ENCODE measurements at places on chromosomes 11 and 22.

DNA sequence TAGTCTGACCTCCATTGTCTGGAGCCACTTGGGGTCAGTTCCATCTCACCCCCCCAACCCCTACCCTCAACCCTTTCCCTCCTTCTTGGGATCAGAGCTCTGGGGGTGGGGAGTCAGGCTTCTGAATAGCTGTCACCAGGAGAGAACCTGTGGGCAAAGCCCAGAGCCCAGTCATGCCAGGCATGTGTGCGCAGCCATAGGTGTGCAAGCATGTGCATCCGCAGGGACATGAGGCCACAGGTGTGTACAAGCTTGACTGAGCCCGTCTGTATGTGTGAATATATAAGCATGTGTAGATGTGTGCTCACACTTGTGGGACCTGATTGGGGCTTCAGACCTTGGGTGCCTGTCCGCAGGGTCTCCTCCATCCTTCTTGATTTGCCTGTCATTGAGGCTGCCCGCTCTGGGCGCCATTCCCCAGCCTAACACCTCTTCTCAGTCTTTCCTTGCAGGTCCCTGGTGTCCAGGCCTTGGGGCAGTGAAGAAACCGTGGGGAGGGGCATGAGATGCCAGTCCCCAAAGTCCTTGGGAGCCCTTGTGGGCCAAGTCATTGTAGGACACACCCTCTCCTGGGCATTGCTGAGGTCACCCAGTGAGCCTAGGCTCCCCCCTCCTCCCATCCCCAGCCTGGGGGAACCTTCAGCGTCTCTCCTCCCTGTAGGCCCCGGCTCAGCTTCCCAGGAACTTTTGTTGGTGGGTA lies 9.0 kb downstream of the ATG16L2 start:
- no peak for DNase-seq

GRCh38 chr11:64185693-64186491 lies at the start of gene STIP1:
STIP1 (plus strand) TSS chr11:64186171; CDS start chr11:64186262, 91 bp downstream.
- peak; percentile 100 for DNase-seq

- DNase-seq: no peak
Observed at GRCh38 chr11:36162006-36162882, 127.0 kb downstream of the COMMD9 start.

DNA sequence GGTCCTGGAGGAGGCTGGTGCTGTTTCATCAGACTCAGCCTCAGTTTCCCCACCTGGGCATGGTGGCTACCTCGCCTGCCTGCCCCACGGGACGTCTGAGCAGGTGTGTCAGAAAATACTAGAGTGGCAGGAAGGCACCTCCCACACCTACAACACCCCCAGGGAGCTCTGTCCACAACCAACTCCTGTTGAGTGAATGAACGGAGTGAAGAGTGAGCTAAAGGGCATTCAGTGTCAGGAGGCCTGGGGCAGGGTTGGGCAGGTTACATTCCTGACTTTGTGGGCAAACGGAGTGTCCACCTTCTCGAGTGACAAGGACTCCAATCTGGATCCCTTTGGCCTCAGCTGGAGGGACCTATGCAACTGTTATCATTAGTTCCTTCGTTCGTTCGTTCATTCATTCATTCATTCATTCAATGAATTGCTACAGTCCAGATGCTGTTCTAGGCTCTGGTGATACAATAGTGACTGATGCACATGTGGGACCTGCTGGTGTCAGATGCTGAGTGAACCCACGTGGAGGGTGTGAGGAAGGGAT lies 195.2 kb downstream of the CTTN start:
- DNase-seq: no peak

DNA sequence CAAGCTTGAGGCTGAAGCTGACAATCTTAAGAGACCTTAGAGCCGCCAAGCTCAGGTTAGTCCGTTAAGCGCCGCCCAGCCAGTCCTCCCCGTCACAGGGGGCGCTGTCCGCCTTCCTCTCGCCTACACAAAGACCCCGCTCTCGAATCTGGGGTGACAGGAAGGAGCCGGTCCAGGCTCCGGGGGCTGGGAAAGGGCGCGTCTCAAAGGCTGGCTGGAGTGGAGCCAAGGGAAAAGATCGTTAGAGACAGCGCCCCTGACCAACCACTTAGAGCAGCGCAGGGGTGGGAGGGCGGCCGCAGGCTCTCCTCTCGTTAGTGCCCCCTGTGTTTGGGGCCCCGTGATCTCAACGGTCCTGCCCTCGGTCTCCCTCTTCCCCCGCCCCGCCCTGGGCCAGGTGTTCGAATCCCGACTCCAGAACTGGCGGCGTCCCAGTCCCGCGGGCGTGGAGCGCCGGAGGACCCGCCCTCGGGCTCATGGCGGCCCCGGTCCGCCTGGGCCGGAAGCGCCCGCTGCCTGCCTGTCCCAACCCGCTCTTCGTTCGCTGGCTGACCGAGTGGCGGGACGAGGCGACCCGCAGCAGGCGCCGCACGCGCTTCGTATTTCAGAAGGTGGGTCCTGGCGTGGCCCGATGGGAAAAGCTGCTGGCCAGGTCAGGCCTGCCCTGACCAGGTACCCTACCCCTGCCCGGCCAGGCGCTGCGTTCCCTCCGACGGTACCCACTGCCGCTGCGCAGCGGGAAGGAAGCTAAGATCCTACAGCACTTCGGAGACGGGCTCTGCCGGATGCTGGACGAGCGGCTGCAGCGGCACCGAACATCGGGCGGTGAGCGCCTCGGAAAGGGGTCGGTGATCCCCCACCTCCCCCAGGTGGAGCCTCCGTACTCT lies at the start of gene MUS81:
TSS of gene MUS81 (plus strand) at position 156 of the 887 bp plus-strand sequence. CDS start at position 477, 321 bp downstream.
- DNase-seq: peak; percentile 94

DNA sequence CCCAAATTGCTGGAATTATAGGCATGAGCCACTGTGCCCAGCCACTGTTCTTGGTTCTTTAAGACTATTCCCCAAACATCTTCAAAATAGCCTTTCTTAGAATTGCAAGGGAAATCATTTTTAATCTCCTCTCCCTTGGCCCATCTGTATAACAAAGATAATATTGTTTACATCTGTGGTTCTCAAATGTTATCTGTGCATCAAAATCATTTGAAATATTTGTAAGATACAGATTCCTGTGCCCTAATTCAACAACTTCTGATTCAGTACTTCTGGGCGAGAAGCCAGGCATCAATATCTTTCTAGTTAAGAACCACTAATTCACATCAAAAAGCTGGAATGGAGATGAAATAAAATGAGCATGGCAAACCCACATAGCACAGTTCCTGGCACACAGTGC lies 83.0 kb downstream of the TMPRSS5 start:
- DNase-seq: no peak

DNA sequence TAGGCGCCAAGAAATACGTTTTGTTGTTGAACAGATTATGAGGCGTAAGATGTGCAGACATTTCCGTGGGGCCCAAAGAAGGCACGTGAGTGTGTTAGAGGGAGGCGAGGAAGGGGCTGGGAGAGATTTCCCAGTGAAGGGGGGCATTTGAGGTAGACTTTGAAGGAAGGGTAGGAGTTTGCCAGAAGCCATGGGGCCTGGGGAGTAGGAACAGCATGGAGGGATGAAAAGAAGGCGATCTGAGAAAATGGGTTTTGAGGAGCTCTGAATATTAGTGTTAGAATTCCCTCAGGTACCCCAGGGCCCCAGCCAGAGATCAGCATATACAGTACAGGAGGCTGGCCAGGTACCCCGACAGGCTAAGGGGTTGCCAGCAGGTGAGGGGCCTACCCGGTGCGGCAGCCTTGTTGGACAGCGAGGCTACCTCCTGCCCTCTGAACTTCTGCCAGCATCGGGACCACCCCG lies 414 bp upstream of the MIEF1 start:
- no peak for DNase-seq

GRCh38 chr11:43245466-43245865 lies 66.3 kb upstream of the API5 start:
- no peak for DNase-seq

GRCh38 chr22:37428649-37429586 lies 1.6 kb upstream of the ELFN2 start:
- DNase-seq: peak; percentile 31

DNA sequence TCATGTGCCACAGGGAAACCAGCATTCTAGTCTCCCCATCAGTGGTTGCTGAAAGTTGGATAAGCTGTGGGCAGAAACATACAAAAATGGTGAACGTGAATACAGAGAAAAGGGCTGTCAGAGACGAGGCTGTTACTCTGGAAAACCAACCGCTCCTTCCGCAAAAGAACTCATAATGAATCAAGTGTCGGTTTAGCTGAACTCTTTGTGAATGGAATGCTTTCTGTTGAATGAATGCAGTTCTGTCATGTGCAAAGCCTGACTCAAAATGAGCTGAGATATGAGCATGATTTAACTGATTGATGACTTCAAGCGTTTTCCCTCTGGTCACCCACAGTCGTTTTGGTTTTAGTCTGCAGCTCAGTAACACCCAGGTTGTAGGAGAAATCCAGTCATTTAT lies 298.3 kb downstream of the ETS1 start:
- no peak for DNase-seq

DNA sequence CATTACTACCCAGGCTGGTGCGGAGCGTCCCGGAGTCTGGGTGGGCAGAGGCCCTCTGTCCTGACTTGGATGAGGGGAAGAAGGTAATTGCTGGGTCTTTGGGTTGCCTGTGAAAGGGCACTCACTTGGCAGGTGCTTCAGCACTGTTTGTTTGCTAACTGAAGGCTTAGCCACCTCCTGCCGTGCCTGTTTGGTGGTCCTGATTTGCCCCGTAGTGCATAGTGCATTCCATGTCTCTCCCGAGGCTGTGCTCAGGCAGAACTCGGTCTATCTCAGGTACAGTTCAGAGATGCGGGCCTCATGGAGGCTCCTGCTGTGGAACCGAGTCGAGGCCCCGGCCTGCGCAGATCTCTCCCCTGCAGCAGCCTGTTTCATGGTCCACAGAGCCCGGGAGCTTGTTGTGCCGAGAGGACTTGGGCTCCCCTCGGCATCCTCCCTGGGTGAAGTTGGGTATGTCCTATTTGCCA lies 146.2 kb downstream of the TBC1D22A start:
- DNase-seq: no peak

- no peak for DNase-seq
Observed at GRCh38 chr11:133930767-133931448, 25.9 kb downstream of the IGSF9B start.
